ENCODE measurements at places on chromosomes 11 and 22.

- peak overlapping the region; percentile 96 for H3K27ac ChIP-seq
- peaks cover 93% of the 10 kb centered on the region for H3K36me3 ChIP-seq
- H3K4me1 ChIP-seq: peaks cover 44% of the 10 kb centered on the region
- no peaks in the 10 kb centered on the region for H3K27me3 ChIP-seq
- H3K4me3 ChIP-seq: peak overlapping the region; percentile 74
These were observed 10.9 kb downstream of the RELA start for GRCh38 chr11:65651589-65652510.

- peaks cover 17% of the 10 kb centered on the region for H3K36me3 ChIP-seq
- peaks cover 23% of the 10 kb centered on the region for H3K4me1 ChIP-seq
- DNase-seq: no peak
- peak overlapping the region; percentile 60 for H3K27ac ChIP-seq
- peak overlapping the region; percentile 59 for H3K4me3 ChIP-seq
- no peaks in the 10 kb centered on the region for H3K27me3 ChIP-seq
These were observed 2.3 kb downstream of the SLC25A1 start for GRCh38 chr22:19176175-19176643.

DNA sequence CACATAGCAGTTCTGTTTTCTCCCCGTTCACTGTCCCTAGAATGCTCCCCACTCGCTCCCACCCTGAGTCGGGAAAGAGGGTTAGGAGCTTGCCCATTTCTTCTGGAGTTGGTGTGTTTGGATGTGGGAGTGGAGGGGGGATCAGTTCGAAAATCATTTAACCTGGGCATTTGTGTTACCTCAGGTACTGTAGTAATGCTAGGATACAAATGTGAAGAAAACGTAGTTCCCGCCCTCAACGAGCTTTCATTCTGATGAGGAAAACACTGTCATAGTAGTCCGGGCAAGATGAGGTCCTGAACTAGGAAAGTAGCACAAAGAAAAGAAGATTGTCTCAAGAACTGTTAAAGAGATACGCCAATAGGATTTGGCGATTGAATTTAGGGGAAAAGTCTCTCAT lies 539 bp downstream of the SDHD start:
- H3K4me1 ChIP-seq: peaks cover 41% of the 10 kb centered on the region
- no peak for DNase-seq
- peak overlapping the region; percentile 98 for H3K27ac ChIP-seq

DNA sequence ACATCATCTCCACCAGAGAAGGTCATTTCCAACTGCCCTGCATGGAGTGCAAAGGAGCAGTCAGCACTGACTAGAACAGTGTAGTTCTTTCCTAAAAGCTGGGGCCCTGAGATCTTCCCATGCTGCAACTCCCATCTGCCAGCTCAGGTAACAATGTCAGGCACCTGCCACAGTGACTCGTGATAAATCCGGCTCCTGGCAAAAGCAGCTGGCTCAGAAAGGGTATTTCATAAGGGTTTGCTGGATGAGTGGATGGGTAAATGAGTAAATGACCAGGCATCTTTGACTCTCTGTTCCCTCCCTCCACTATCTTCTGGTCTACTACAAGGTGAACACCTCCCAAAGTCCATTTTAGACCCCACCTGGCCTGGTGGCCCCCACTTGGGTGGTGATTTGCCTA lies 403.6 kb downstream of the NXPE2 start:
- peaks cover 41% of the 10 kb centered on the region for H3K27me3 ChIP-seq
- no peaks in the 10 kb centered on the region for H3K36me3 ChIP-seq
- no peak overlapping the region for H3K27ac ChIP-seq
- no peak overlapping the region for H3K4me3 ChIP-seq
- DNase-seq: no peak

DNA sequence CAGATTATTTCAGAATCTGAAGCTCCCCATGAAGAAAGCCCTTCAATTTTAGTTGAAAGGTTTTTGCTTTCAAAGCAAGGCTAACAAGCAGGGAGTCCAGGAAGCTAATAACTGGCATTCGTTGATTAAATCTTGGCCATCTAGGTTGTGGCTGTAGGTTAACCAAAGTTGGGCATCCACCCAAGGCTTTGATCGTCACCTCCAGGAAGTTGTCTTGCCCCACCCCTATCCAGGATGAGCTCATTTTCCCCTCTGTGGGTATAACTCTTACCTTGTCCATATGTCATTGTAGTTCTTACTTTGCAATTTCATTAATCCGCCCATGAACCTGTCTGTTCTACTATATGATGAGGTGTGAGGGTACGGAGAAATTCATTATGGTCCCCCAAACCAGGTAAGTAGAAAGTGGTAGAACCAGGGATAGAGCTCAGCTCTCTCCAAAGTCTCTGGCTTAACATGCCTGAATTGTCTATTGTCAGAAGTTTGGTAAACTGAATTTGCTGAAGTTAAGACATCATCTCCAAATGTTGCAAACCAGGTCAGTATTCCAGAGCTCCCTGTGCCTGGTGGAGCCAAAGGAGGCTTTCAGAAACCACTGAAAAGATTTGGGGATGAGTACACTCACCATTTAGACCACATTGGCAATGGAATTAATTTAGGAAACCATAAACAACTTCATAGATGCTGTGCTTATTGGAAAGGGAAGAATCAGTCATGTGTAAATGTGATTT lies 97.1 kb downstream of the CD44 start:
- peaks cover 20% of the 10 kb centered on the region for H3K36me3 ChIP-seq
- DNase-seq: peak; percentile 61

DNA sequence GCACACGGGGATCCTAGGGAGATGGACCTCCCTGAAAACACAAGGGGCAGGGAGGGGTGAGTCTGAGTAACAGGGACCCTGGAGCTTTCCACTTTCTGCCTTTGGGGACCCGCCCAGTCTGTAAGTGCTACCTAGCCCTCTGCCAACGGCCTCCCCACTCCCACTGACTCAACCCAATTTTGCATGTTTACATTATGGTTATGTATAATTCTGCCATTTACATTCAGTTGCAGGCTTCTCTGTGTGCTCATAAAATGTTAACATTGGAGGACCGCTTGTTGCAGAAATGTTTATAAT lies 105.8 kb downstream of the DSCAML1 start:
- peaks cover 32% of the 10 kb centered on the region for H3K27me3 ChIP-seq
- DNase-seq: no peak
- no peaks in the 10 kb centered on the region for H3K4me1 ChIP-seq
- no peaks in the 10 kb centered on the region for H3K36me3 ChIP-seq

- H3K27me3 ChIP-seq: peaks cover 35% of the 10 kb centered on the region
- H3K4me3 ChIP-seq: no peak overlapping the region
- H3K36me3 ChIP-seq: peaks cover 15% of the 10 kb centered on the region
- H3K27ac ChIP-seq: no peak overlapping the region
- H3K4me1 ChIP-seq: peaks cover 19% of the 10 kb centered on the region
These were observed 9.5 kb downstream of the TTC28 start for GRCh38 chr22:28670161-28670560.

GRCh38 chr11:126281666-126282175 lies 1.2 kb upstream of the TIRAP start:
- H3K4me3 ChIP-seq: peak overlapping the region; percentile 96
- H3K4me1 ChIP-seq: peaks cover 35% of the 10 kb centered on the region
- no peaks in the 10 kb centered on the region for H3K27me3 ChIP-seq
